ENCODE measurements at places on chromosomes 7 and 10.

DNA sequence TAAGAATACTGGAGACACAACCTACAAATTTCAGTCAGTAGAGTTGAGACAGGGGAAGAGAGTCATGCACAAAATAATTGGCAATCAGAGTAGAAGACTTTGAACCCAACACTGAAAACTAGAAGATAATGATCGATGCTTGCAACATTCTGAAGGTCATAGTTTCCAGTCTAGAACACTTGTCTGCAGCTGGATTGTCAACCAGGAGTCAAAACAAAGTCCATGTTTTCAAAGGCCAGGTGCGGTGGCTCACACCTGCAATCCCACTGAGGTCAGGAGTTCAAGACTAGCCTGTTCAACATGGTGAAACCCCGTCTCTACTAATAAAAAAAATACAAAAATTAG, 26.8 kb upstream of the SMURF1 start:
- no peak for DNase-seq

DNA sequence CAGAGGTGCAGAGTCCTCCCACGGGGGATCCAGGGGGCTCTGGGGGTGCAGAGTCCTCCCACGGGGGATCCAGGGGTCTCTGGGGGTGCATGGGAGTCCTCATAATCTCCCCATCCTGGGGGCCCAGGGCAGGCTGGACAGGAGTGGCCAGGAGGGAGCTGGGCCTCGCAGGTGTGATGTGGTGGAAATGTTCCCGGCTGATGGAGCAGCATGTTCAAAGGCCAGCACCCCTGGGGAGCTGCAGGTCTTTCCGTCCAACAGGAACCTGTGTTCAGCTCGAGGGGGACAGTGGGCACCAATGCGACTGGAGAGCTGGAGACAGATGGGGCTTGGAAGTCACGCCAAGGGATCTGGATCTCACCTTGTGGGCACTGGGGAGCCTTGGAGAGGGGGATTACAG, 38.5 kb upstream of the PSMG3 start:
- DNase-seq: no peak

DNA sequence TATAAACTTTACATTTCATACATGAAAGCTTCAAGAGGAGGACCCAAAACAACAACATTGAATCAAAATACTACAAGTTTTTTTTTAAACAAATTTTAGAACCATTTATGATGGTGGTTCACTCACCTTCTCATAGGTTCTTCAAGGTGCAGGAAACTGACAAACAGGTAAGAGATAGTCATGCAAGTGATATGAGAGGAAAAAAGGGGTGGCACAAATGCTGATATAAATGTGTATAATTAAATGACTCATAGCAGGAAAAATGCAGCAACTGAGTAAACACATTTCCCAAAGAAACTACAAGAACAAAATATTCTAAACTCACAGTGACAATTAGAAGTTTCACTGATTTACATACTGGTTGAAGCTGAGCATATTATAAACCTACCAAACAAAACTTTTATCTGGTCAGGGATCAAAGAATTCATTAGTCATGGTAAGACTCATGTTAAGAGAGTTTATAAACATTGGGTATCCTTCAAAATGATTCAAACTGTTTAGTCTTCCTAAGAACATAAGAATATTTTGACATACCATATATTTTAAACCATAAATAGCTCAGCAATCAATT, 14.1 kb downstream of the ZWINT start:
- no peak for DNase-seq

- DNase-seq: no peak
These were observed 3.5 kb downstream of the SCART1 start for GRCh38 chr10:133457100-133457841.

- DNase-seq: no peak
These were observed 85.1 kb downstream of the WDR37 start for GRCh38 chr10:1141261-1141660.

DNA sequence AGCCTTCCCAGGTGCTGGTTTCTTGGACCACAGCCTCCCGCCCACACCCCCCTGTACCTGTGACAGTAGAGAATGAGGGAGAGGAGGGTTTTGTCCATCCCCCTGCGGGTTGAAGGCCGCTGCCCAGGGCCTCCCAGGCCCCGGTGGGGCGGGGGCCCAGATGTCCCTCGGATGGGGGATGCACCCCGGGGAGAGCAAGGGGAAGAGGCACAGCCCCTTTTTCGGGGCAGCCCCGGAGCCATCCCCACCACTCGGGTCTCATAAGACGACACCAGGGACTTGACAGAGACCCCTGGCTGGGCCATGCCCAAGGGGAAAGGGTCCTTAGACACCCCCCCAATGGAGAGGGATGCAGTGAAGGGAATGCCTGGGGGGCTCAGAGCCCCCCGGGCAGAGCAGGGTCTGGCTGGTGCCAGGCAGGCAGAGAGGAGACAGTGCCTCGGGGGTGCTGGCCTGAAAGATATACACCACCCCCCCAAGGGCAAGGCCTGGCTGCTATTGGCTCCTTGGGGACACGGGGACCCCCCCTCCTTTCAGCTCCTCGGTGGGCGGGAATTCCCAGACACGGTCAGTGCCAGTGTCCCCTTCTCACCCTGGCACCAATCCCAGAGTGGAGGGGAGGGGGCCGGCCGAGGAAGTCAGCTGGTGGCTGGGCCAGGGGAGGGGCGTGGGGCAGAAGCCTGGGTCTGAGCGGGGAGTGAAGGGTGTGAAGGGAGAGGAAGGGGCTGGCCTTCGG, 3.7 kb upstream of the SPACDR start:
- no peak for DNase-seq

DNA sequence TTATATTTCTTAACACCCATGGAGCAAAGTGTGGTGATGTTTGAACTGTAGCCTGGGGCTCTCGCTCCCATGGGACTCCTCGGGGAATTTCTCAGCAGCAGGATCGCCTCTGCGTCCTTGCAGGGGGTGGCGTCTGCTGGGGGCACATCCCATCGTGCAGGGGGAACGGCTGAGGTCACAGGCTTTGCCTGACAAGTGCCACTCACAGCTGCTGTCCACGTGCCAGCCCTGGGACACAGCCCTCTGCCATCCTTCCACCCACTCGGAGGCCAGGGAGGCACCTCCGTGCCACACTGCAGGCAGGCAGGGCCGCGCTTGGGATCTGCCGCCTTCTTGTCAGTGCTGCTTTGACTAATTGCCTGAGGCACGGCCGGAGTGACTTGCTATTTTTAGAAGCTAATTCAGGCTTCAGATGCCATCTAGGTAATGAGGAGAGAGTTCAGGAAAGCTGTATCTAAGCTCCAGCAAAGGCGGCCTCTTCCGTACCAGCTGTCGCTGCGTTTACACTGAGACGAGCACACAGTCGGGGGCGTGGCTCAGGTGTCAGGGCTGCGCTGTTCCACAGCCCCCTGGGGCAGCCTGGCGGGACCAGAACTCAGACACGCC, 45.7 kb downstream of the PITRM1 start:
- DNase-seq: no peak

GRCh38 chr10:130635528-130635927, 499.3 kb downstream of the GLRX3 start:
- no peak for DNase-seq

GRCh38 chr10:6336016-6336415, 133.3 kb downstream of the PFKFB3 start:
- DNase-seq: no peak

DNA sequence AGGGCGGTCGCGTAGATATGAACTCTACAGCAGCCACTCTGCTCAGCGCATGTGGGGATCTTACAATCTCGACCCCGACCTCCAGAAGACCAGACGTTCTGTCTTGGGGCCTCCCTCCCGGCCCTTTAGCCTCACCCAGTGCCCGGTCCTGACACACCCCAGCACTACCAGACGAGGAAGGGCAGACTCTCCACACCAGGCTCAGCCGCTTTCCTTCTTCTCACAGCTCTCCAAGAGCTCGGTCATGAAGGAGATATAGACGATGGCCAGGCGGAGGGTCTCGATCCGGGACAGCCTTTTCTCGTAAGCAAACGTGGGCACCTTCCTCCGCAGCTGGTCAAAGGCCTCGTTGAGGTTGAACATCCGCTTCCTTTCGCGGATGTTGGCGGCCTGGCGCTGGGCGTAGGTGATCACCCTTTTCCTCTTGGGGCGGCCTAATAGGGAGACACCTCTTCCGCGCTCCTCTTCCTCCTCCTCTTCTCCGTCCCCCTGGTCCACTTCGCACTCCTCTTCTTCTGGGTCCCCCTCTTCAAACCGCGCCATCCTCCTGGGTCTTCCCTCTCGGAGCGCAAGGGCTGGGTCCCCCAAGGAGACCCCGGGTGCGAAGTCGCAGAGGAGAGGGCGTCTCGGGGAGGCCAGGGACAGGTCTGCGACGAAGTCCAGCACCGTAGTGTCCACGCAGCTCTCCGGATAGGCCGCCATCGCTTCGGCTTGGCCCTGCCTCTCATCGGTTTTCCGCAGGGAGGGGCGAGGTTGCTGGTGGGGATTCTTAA, at the start of gene FERD3L:
TSS of gene FERD3L (minus strand) at position 761 of the 773 bp plus-strand sequence. CDS start at position 702, 59 bp downstream.
- DNase-seq: no peak

- no peak for DNase-seq
These were observed 169.1 kb upstream of the PPP1R3A start for GRCh38 chr7:114087653-114088469.

GRCh38 chr10:106608066-106608465, 556.4 kb downstream of the SORCS1 start:
- DNase-seq: no peak

- DNase-seq: peak; percentile 43
These were observed 68.5 kb downstream of the MAP3K8 start for GRCh38 chr10:30502266-30503060.

Data from activated naive CD8-positive, alpha-beta T cell treated with anti-CD3 and anti-CD28 coated beads, Interleukin-2, amount 50 U/mL, for 24 hours (primary cell).